Stimulated activated CD8-positive, alpha-beta memory T cell treated with anti-CD3 and anti-CD28 coated beads, Interleukin-15, amount 100 ng/mL, for 24 hours (primary cell): ENCODE measurements at places on chromosomes 4 and X.

DNA sequence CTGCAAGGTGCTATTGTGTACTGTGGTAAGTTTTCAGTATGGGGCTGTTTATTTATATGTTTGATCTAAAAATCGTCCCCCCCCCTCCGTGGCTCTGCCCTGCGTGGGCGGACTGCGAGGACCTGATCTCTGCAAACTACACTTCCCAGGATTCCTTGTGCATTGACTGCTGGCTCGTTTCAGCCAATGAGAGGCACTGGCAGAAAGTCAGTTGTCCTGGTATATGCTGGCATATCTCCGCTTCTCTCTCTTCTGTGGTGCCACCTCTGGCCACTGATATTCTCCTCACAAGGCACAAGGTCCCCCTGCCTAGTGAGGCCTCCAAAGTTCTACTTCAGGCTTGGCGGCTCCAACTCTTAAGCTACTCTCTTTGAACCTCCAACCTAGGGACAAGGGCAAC is 168.8 kb upstream of the ZFP42 start:
- DNase-seq = no peak

- DNase-seq = no peak
These were observed 55.4 kb downstream of the HUWE1 start for GRCh38 chrX:53631156-53631555.

GRCh38 chr4:95272797-95273196 is 276.0 kb downstream of the UNC5C start:
- no peak for DNase-seq

DNA sequence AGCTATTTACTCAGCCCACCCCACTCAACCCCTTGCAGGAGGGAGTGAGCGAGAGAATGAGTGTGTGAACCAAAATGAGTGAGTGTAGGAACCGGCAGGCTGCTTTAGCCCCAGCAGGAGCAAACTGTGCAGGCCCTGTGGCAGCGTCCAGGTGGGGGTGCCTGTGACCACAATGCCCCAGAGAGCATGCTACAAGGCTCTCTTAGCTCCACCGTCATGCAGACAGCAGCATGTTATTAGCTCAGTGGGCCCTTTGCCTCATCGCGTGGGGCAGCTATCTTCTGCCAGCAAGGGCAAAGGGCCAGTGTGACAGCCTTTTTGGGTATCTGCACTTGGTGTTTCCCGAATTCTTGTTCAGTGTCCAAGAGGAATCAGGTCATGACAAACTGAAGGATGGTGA is 271.3 kb downstream of the GPM6A start:
- DNase-seq = no peak

GRCh38 chr4:37836838-37837440 is 10.5 kb downstream of the PGM2 start:
- DNase-seq = no peak

DNA sequence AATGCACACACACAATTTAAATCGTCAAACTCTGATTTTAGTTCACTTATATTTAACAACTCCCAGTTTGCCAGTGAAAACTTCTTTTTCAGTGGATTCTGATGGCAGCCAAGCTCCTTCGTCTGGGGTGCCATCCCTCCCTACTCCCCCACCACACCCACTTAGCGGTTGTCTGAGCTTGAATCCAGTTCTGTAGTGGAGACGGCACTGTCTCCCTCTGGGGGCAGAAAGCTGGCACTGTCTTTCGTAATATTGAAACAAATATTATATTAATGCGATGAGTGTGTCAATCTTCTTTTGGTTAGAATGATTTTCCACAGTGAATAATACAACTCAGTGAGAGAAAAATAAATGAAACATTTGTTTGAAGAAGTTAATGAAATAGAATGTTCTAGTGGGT is 5.4 kb downstream of the MEPE start:
- DNase-seq = no peak

DNA sequence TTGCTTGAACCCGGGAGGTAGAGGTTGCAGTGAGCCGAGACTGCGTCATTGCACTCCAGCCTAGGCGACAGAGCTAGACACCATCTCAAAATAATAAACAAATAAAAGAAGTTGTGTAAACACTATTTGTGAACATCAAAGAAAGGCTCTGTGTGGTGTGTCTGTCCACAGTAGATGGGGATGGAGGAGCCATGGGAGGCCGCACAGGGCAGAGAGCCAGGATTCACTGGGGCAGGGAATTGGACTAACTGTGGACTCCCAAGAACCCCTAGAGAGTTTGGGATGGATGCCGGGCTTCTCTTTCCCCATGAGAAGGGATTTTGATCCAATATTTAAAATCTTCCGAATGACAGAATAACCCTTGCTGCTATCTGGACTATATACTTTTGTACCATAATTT is 26.5 kb downstream of the TBC1D1 start:
- no peak for DNase-seq

- DNase-seq = no peak
These were observed 173.8 kb upstream of the MID1 start for GRCh38 chrX:10794203-10794630.

- DNase-seq = no peak
These were observed 29.4 kb downstream of the DTHD1 start for GRCh38 chr4:36310793-36311192.

DNA sequence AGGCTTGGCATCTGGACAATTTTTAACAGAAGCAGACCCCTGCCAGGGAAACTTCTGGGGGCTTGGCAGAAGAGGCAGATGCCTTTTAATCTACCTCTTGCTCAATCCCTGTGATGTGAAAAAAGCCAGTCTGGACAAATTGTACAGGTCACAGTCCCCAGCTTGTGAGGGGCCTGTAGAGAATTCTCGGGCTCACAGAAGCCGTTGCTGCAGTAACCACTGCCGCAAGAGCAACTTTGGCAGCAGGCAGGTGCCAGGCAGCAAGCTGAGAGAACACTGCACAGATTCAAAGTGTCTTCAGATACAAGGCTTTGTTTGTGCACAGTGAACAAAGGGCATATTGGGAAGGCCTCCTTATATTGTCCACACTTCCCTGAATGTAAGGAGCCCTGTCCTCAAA is 11.7 kb downstream of the GPKOW start:
- DNase-seq = no peak

GRCh38 chr4:31575504-31575903 is 855.3 kb downstream of the PCDH7 start:
- no peak for DNase-seq

GRCh38 chr4:153535772-153536513 is 69.8 kb downstream of the TMEM131L start:
- DNase-seq = no peak

DNA sequence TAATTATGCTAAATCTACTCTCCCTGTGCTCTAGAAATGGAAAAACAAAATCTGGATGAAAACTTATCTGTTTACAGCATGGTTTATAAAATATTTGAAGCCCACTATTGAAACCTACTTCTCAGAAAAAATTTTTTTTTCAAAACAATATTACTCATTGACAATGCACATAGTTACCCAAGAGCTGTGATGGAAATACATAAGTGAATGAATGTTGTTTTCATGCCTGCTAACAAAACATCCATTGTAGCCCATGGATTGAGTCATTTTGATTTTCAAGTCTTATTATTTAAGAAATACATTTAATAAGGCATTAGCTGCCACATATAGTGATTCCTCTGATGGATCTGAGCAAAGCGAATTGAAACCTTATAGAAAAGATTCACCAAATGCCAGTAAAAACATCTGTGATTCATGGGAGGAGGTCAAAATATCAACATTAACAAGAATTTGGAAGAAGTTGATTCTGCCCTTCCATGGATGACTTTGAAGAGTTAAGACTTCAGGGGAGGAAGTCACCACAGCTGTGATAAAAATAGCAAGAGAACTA is 144.7 kb upstream of the HHIP start:
- DNase-seq = no peak

- DNase-seq = no peak
These were observed 633.0 kb upstream of the FAM241A start for GRCh38 chr4:111512081-111512783.

- no peak for DNase-seq
These were observed 134.7 kb downstream of the LHFPL1 start for GRCh38 chrX:112545051-112545450.

GRCh38 chr4:136909626-136910025 is 622.7 kb downstream of the PCDH18 start:
- no peak for DNase-seq

DNA sequence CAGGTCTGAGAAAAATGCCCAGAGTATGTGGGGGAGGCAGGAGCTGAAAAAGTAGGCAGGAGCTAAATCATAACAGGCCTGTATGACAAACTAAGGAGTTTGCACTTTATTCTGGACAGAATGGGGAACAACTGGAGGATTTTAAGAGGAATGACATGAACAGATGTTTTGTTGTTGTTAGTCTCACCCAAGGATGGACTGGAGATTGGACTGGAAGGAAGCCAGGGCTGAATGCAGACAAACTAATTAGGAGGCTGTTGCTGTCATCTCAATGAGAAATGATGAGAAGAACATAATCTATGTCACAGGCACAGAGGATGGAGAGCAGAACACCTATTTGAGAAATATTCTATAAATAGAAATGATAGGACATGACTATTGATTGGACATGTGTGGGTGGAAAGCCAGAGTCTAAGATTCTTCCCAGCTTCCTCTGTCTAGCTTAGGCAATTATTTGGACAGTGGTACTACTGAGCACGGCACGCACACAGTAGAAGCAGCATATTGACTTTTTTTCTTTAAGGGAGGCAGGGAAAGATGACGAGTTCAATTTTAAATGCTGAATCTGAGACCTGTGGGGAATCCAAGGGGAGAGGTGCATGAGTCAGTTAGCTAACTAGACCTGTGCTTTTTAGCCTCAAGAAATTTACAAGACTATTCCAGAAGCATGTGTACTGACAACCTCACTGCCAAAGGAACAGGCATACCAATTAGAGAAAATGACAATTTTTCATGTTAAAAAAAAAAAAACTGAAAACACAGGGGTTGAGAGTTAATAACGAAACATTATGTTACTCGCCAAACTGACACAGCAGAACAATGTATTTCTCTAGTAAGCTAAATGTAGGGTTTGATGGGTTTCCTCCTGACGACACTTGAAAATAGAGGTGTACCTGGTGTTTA is 963 bp upstream of the USO1 start:
- no peak for DNase-seq

- DNase-seq = no peak
These were observed 898.3 kb downstream of the CCSER1 start for GRCh38 chr4:91025241-91026148.

DNA sequence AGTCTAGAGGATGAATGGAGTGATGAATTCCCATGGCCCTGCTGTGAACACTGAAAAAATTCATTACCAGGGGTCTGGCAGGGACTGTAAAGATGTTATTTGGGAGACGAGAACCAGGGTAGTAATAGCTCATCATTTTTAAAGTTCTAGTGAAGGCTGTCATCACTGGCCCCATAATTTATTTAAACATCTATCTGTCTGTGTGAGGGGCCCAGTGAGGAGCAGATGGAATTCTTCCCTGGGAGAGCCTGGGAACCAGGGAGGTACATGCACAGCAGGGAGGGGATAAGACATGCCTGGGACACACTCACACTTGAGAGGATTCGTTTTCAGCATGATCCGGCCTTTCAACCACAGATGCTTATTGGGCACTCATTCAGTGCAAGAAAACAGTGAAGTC is 162.0 kb downstream of the PDGFRA start:
- DNase-seq = no peak

- no peak for DNase-seq
These were observed 220.7 kb downstream of the ANTXR2 start for GRCh38 chr4:79852305-79852730.

DNA sequence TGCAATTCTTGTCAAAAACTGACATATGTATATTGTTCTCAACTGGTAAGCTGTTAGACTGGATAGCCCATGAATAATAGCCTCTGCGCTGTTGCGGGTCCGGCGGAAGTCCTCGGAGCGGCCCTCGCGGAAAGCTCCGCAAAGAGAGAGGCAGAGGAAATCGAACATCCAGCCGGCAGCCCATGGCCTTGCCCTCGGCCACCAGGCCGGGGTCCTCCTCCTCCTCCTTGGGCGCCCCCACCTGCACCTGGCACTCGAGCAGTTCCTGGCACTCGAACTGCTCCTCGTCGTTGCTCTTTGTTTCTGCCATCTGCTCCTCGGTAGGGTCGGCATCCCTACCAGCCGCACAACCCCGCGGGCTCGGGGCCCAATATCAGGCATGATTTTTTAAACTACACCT is 1176.3 kb downstream of the PCDH18 start:
- no peak for DNase-seq

GRCh38 chrX:74911494-74911893 is 13.8 kb downstream of the NEXMIF start:
- no peak for DNase-seq

GRCh38 chrX:14630733-14631132 is 101.4 kb downstream of the GLRA2 start:
- DNase-seq = no peak

DNA sequence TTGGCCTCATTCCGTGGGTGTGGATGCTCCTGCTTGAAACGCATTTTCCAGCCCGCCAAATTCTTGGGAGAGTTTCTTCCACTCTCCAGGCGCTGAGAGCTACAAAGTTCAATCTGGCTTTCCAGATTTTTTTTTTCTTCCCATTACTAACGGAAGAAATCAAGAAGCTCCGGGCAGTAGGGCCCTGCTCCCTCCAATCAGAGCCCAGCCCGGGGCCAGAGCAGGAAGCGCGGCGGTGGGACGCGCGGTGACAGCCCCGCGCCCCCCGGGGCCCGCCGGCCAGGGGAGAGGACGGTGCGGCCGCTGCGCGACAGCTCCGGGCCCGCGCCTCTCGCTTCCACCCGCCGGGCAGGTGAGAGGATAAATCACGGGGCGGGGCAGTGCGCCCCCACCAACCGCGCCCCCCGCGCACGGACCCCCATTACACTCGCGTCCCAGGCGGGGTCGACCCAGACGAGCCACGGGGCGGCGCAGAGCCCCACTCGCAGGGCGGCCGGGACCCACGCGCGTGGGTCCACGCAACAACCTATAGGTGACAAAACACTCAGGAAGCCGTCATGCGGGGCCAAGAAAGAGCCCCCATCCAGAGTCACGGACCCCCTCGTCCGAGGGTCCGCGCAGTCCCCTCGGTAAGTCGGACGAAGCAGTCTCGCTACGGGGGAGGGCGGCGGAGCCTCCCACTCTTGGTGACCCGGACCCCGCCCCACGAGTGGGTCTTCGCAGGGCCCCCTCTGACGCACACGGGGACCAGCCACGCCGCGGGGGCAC is 868 bp downstream of the AFAP1 start:
- no peak for DNase-seq

DNA sequence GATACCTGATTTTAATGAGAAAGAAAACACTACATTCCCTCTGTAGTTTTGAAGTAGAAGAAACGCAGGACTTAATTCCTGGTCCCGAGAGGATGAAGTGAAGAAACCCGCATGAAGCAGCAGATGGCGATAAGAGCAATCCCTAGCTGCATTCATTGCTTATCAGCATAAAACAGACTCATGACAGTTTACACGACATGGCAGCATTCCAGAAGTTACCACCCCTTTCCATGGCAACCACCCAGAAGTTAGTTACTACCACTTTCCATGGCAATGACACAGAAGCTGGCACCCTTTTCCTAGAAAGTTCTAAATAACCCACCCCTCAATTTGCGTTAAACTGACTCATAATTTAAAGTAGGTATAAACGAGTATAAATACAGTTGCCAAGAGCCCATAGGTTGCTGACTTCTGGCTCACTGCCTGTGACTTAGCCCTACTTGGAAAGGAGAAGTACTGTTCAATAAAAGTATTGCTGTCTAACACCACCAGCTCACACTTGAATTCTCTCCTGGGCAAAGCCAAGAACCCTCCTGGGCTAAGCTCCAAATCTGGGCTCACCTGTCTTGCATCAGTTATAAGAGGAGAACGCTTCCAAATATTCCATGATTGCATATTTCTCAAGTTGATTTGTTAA is 5.5 kb upstream of the XAGE2 start:
- DNase-seq = no peak

GRCh38 chr4:56705966-56706365 is 24.9 kb upstream of the HOPX start:
- no peak for DNase-seq
